SK-N-DZ (cell line): ENCODE measurements at places on chromosomes 6 and 20.
A peak's percentile ranks its signal among the peaks of the same experiment; 100 is the strongest.

GRCh38 chr20:53608071-53608455 lies 14.4 kb upstream of the ZNF217 start:
- no peak for DNase-seq

GRCh38 chr20:49567421-49568277 lies at the start of gene PTGIS:
Gene PTGIS, minus strand, starts transcription at chr20:49568137. Its CDS starts 21 bp downstream, at chr20:49568116.
- DNase-seq, result peak; percentile 57

DNA sequence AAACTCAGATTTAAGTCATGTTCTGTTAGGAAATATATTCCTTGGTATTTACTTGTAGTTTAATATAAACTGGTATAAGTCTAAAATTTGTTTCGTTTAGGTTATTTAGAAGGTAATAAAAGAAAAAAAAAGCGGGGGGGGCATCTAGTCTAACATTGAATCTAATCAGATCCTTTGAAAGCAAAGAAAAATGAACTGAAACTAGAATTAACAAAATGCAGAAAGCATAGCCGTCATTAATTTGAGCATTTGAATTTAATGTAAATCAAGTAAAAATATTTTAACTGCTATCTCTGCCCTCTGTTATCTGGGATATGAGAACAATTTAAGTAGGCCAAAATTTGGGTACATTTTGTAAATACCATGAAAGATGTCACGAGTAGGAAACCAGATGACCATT lies 54.1 kb downstream of the SNX9 start:
- no peak for DNase-seq

DNA sequence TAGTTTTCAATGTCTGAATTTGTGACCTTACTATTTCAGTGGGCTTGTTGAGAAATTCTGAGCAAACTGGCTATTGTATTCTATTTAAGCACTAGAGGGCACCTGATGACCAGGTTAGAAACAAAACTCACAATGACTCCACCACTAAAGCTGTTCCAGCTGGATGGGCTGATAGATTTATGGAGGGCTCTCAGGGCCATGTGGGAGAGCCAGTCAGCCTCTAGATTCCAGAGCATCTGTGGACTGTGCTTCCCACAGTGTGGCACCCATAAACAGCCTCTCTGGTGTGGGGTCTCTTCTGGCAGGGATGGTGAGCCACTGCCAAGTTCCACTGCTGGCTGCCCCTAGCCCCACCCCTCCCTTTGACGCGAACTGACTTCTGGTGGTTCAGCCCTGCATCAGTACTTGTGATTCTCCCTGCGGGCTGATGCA lies 29.2 kb downstream of the C6orf58 start:
- DNase-seq, result peak; percentile 83

DNA sequence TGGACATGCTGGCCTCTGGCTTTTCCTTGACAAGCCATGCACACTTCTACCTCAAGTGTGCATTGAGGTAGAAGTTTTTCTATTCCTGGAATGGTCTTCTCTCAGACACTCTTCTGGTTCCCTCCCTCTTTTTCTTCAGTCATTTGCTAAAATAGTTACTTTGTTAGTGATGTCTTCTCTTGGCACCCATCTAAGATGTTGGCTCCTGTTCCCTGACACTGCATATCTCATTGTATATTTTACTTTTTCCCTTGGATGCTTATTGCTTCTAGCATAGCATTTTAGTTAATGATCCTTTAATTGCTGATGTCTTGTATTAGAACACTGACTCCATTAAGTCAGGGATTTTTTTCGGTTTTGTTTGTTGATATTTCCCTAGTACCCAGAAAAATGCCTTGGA lies 758.7 kb upstream of the NRSN1 start:
- no peak for DNase-seq
